Activated naive CD8-positive, alpha-beta T cell treated with anti-CD3 and anti-CD28 coated beads, Interleukin-2, amount 10 ng/mL, durations not matched to agents 7 days and 5 days (primary cell): ENCODE measurements at places on chromosomes 1 and 21. TPM values are rescaled to one million over a fixed set of nuclear protein-coding genes. Genes with fewer than 3 reads are reported as not detected.

The PADI2 gene
- 0.23 TPM for total RNA-seq

The TRIM45 gene
- 0.50 TPM for total RNA-seq

- H3K4me1 ChIP-seq = no peaks in the 10 kb centered on the region
- peaks cover 2% of the 10 kb centered on the region for H3K27me3 ChIP-seq
- no peak overlapping the region for H3K27ac ChIP-seq
- no peak overlapping the region for H3K4me3 ChIP-seq
- no peaks in the 10 kb centered on the region for H3K36me3 ChIP-seq
- no peak for DNase-seq
Measured at GRCh38 chr1:221071777-221072176, 192.5 kb downstream of the HLX start.

DNA sequence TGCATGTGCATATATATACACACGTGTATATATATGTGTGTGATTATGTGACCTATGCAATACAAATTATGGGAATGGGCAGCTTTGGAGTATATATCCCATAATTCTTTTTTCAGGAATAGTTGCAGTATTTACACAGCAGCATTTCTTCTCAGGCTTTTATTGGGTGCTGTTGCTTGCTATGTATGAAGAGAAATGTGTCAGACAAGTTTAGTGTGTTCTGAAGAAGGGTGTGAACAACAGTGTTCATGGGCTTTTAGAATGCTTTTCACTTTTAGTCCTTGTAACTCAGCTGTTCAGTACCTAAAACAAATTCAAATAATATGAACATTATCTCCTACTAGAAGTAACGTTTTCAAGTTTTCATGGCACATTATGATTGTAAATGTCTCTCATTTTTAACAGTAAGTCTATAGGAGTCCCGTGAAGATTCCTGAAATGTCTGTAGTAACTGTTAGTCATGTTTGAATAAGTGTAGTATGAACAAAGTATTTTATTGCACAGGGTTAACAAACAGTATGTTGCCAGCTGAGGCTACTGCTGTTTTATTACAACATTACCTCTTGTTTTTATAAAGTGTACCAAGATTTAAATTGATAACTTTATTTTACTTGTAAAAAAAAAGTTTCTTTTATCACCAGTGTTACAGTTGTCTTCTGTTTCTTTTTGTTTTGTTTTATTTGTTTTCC lies 42.5 kb downstream of the TMED5 start:
- peaks cover 7% of the 10 kb centered on the region for H3K4me1 ChIP-seq
- peaks cover 16% of the 10 kb centered on the region for H3K36me3 ChIP-seq
- no peak overlapping the region for H3K4me3 ChIP-seq

The KRTAP12-3 gene
- not detected for total RNA-seq

The TMPRSS3 gene
- 10.7 TPM for total RNA-seq

The S100A16 gene
- total RNA-seq = not detected

- H3K27ac ChIP-seq = no peak overlapping the region
- peaks cover 10% of the 10 kb centered on the region for H3K4me1 ChIP-seq
- DNase-seq = no peak
- no peak overlapping the region for H3K4me3 ChIP-seq
Measured at GRCh38 chr21:43609501-43610340, 49.6 kb downstream of the HSF2BP start.

DNA sequence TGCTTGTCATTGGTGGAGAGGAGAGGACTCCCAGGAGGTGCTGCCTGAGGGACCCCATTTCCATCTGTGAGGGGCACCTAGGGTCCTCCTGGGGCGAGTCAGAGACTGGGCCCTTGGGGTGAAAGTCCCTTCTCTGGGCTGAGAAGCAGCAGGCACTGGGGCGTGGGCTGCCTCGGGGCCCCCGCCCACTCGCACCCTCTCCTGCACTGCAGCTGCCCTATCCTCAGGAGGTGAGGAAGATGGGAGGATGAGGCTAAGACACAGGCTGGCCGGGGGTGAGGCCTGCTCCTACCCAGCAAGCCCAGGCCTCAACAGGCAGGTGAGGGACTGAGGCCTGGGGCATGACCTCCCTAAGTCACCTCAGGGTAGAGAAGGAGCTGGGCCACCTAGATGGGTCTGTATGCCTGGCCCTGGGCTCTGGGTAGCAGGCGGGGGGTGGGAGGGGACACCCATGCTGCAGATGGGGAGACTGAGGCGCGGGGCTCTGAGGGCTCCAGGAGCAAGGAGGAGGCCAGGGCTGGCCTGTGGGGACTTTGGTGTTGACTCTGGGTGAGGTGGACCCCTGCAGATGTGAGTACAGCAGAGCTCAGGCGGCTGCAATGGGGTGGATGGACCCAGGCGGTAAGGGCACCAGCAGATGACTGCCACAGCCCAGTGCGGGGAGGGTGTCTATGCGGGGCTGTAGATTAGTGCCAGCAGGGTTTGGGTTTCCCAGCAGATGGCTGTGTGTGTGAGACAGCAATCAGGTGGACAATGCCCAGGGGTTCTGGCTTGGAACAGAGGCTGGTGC lies 10.4 kb upstream of the ZNF669 start:
- peaks cover 3% of the 10 kb centered on the region for H3K4me1 ChIP-seq
- H3K27ac ChIP-seq = no peak overlapping the region
- H3K36me3 ChIP-seq = no peaks in the 10 kb centered on the region
- H3K4me3 ChIP-seq = no peak overlapping the region
- H3K27me3 ChIP-seq = peaks cover 28% of the 10 kb centered on the region

DNA sequence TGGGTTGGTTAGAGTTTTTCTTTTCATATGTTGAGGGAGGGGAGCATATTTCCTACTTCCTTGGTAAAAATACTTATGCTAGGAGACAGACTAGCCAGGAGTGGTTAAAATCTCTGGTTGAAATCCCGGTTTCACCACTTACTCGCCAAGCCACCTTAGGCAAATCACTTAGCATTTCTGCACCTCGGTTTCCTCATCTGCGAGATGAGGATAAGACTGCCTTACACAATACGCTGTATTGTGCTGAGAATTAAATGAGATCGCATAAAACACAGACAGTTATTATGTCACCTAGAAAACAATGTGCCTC lies 1.4 kb downstream of the IFFO2 start:
- H3K27ac ChIP-seq = no peak overlapping the region
- H3K4me3 ChIP-seq = peak overlapping the region; percentile 79
- no peak for DNase-seq
- peaks cover 3% of the 10 kb centered on the region for H3K36me3 ChIP-seq
- peaks cover 33% of the 10 kb centered on the region for H3K27me3 ChIP-seq

The AMY1A gene
- total RNA-seq = not detected

The C1QB gene
- total RNA-seq = 0.79 TPM

DNA sequence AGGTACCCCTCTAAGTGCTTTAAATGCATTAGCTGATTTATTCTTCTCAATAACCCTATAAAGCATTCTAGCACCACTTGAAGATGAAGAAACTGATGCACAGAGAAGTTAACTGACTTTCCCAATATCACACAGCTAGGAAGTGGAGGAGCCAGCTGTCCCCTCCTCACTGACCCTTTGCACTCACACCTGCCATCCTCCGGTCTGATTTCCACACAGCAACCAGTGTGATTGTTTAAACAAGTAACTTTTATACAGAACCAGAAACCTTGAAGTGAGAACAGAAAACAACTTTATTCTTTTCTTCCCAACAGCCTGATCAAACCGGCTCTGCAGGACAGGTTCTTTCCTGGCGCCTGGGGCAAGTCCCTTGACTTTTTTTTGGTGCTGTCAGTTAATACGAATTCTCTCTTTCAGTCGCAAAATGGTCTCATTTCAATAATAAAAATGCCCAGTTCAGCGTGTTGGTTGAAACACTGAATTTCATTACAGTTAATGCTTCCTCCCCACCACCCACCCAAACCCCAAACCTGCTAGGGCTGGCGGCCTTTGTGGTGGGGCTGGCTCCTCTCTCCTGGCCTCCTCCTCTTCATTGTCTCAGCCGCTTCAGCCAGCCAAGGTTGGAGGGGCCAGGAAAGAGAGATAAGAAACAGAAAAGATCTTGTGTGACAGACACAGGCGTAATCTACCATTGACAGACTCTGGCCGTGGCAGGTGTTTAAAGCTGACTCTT lies 26.4 kb upstream of the EEIG2 start:
- DNase-seq = no peak
- H3K4me3 ChIP-seq = no peak overlapping the region
- peaks cover 21% of the 10 kb centered on the region for H3K27me3 ChIP-seq
- H3K27ac ChIP-seq = no peak overlapping the region
- H3K4me1 ChIP-seq = no peaks in the 10 kb centered on the region

DNA sequence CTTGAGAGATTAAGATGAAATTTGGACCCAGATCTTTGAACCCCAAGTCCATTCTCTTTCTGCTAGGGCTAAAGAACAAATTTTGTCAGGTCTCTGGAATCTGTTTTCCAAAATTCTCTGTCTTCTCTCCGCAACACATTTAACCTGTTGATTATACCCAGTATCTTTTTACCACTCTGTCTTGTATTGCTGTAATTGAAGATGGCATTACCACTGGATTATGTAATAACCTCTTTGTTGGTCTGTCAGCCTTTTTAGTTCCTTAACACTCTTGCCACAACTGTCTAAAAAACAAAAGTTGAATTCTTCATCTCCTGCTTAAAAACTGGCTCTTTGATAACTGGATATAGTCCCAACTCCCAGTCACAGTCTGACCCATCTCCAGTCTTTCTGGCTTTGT lies 3.0 kb downstream of the SRP9 start:
- H3K4me1 ChIP-seq = peaks cover 26% of the 10 kb centered on the region
- H3K36me3 ChIP-seq = peaks cover 27% of the 10 kb centered on the region
- no peak for DNase-seq
- H3K4me3 ChIP-seq = peak overlapping the region; percentile 14
- no peaks in the 10 kb centered on the region for H3K27me3 ChIP-seq
- peak overlapping the region; percentile 34 for H3K27ac ChIP-seq

GRCh38 chr1:64663668-64664067 lies 81.2 kb upstream of the RAVER2 start:
- no peak overlapping the region for H3K27ac ChIP-seq
- no peaks in the 10 kb centered on the region for H3K27me3 ChIP-seq
- no peaks in the 10 kb centered on the region for H3K4me1 ChIP-seq
- H3K36me3 ChIP-seq = no peaks in the 10 kb centered on the region

GRCh38 chr1:15918962-15919715 lies 56.8 kb downstream of the ZBTB17 start:
- H3K4me1 ChIP-seq = peaks cover 32% of the 10 kb centered on the region
- H3K27ac ChIP-seq = peak overlapping the region; percentile 26
- H3K4me3 ChIP-seq = peak overlapping the region; percentile 25
- DNase-seq = no peak
- peaks cover 43% of the 10 kb centered on the region for H3K36me3 ChIP-seq

DNA sequence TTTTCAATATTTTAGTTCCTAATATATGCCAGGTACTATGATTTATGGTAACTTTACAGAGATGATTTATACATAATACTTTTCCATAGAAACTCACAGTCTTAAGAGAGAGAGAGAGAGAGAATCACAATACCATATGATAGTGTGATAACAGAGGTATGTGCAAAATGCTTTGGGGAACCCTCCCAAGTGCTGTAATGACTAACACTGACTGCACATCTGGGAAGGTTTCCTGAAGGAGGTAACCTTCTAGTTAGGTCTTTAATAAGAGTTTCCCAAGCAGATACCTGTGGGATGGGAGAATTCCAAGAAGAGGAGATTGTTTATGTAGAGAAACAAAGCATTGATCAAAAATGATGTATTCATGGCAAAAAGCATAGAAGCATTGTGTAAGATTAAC lies 34.6 kb upstream of the PIGC start:
- H3K27me3 ChIP-seq = peaks cover 6% of the 10 kb centered on the region
- H3K27ac ChIP-seq = no peak overlapping the region

DNA sequence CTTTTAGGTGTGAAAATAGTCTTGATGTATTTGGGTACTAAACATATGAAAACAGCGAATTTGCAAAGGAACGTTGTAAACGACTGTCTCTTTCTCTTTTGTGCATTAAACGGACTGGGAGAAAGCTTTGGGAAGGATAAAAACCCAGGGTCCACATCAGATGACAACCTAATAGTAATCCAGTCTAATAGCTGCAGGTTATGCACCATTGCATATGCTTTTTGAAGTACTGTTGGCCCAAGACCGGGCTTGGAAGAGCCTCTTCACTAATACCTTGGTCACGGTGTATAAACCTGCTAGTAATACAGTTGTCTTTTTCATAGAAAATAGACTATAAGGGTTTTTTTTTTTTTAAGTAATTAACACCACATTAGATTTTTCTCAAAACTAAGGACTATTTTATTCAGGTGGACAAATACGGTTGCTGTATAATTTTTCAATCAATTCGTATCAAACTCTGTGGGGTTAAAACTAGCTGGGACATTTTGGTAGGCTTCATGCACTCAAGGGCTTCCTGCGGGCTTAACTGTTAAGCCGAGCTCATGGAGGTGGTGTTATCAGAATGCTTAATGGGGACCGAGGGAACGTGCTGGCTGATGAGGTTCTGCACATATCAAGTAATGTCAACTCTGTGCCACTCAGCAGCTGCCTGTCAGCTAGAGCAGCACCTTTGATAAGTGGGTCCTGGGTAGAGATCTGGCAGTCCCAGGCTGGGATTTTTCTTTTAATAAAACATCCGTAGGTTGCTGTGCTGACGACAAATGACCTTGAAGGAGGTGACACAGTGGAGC lies 2.1 kb downstream of the RYR2 start:
- peaks cover 8% of the 10 kb centered on the region for H3K4me1 ChIP-seq
- H3K36me3 ChIP-seq = no peaks in the 10 kb centered on the region
- no peak for DNase-seq
- H3K27ac ChIP-seq = no peak overlapping the region
